ENCODE measurements at places on chromosomes 1 and 21.

DNA sequence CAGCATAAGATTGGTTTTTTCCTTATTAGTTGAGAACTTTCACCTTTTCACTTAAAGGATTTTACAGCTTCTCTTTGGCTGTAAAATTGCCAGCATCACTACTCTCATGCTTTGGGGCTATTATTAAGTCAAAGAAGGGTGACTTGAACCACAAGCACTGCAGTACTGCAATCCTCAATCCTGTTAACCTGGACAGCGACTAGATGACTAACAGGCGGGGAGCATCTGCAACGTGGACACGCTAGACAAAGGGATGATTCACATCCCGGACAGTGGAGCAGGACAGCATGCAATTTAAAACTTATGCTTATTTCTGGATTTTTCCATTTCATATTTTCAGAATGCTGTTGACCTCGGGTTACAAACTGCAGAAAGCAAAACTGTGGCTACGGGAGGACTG lies 8.1 kb downstream of the ARV1 start:
- no peak for DNase-seq

DNA sequence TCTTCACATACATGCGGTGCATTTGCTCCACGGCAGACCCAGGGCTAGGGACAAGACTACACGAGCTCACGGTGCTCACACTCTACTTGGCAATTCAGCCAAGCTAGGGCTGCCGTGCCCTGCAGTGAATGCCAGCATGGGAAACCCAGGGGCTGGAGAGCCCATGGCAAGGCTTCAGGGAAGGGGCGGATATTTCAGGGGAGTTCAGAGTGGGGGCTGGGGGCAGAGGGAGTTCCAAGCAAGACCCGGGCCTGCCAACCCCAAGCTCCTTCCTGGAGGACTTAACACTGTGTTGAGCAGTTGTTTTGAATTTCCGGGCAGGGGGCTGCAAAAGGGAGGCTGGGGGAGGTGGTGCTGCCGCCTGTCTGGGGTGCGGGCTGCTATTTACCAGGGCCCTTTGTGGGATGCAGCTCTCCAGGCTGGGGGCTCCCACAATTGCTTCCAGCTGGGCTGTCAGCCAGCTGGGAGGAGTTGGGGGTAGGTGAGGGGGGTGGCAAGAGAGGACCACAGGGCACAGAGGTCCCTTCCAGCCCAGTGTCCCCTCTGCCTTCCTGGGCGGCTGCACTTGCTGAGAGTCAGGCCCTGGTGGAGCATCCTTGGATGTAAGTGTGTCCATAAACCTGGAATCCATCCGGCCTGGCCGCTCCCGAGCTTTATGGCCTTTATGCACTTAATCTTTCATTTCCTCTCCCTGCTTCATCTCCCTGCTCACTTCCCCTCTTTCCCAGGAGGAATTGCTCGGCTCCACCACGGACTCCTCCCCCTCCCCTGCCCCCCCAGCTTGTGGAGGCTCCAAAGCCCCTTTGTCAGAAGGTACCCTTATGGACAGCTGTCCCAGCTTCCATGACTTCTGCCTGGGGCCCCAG lies 55.8 kb upstream of the SSBP3 start:
- DNase-seq, result no peak

GRCh38 chr1:41333146-41333784 lies 28.0 kb upstream of the FOXO6 start:
- no peak for DNase-seq

DNA sequence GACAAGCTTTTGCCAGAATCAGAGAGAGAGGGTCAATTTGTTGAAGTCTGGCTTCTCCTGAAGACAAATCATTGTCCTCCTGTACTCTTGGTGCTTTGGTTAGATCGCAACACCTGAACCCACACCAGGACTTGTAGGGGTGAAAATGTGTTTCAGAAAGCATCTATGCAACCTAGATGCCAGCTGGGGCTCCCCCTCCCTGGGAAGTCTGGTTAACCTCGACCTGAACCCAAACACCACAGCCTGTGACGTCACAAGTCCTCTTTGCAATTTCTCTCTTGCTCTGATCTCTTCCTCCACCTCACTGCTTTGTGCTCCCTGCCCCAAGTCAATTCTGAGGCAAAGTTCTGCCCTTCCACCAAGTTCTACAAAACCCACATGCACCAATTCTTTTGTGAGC lies 42.8 kb upstream of the USP24 start:
- DNase-seq, result peak; percentile 8

- DNase-seq, result no peak
Observed at GRCh38 chr1:7476861-7477547, 294.1 kb upstream of the VAMP3 start.

DNA sequence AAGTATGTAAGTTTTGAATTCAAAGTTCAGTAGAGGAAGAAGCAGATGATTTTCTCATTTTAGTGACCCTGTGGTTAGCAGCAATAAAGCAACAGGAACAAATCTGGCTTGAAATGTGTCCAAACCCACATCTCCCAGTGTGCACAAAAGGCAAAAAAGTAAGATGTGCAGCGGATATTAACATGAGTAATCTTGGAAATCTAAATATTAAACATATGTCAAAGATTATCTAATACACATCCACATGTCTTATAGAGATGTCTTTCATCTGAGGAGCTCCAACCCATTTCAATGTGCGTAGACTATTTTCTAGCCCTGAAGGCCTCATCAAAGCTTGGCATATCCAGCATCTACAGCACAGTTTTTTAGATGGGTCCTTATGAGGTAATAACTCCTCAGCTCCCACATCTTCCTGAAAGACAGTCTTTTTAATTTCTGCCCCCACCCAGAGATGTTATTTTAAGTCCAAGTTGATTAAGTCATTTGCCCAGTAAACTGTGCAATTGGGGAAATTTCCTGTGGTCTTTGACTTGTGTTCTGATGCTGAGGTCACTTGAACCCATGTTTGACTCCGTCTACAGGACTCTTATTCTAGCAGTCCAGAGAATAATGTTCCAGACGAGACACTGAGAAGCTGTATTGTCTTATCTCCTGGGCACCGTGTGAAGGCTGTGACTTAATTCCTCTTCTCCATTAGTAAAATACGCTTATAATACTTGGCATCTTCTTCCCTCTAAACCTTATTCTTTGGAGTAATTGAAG lies 73.7 kb downstream of the LMO4 start:
- DNase-seq, result no peak

DNA sequence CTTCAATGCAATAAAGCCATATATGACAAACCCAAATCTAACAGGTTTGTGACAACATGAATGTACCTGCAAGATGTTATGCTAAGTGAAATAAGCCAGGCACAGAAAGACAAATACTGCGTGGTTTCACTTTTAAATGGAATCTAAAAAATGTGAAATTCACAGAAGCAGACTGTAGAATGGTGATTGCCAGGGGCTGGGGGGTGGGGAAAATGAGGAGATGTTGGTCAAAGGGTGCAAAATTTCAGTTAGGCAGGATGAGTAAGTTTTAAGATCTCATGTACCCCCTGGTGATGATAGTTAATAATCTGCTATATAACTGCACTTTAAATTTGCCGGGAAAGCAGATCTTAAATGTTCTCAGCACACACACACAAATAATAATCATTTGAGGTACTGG lies 160.5 kb downstream of the PTBP2 start:
- DNase-seq, result no peak

DNA sequence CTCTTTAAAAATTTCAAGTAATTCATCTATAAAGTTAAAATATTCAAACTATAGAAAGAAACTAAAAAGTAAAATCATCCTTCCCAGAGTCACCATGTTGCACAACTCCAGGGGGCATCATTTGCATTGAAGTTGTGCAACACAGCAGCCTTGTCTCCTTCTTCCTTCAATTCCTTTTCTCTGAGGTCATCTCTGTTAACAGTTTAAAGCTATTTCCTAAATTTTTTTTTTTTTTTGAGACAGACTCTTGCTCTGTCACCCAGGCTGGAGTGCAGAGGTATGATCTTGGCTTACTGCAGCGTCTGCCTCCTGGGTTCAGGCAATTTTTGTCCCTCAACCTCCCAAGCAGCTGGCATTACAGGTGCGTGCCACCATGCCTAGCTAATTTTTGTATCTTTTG lies 7.1 kb downstream of the RHBG start:
- no peak for DNase-seq

- no peak for DNase-seq
Observed at GRCh38 chr1:224781800-224782199, 147.7 kb upstream of the DNAH14 start.

GRCh38 chr21:39022863-39023693 lies 160.2 kb downstream of the PSMG1 start:
- no peak for DNase-seq

DNA sequence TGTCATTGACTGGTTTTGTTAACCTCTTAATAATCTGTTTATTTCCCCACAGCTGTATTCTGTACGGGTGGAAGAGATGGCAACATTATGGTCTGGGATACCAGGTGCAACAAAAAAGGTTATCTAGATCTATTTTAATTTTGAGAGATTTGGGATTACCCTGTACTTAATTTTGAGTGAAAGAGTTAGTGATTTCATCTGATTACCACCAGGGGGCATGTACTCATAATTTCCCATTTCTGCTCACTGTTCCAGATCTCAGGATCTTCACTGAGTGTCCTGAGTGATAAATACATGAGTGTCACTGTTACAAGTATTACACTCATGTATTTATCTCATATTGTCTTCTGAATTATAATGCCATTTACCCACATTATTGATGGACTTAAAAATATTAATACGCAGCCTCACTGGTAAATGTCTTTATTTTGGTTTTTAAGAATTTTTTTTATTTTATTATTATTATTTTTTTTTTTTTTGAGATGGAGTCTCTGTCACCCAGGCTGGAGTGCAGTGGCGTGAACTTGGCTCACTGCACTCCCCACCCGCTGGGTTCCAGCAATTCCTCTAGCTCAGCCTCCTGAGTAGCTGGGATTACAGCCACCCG lies 27.4 kb downstream of the DTL start:
- DNase-seq, result no peak

GRCh38 chr1:148354284-148354912 lies 128.7 kb downstream of the PPIAL4G start:
- no peak for DNase-seq

- no peak for DNase-seq
Observed at GRCh38 chr1:113938192-113938591, 9.1 kb downstream of the HIPK1 start.

DNA sequence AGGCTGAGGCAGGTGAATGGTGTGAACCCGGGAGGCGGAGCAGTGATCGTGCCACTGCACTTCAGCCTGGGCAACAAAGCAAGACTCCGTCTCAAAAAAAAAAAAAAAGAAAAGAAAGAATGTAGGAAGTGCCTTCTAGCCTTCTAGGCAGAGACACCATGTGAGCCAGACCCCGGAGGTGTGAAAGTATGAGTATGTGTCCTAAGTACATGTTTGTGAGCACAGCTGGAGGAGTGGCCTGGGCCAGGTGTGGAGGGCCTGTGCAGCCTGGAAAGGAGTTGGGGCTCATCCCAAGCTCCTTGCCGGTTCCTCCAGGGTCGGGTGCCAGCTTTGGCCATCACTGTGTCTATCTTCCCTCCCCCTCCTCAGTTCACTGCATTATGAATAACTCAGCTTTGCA lies 13.0 kb downstream of the SOX13 start:
- no peak for DNase-seq

- no peak for DNase-seq
Observed at GRCh38 chr1:2501041-2501819, 25.1 kb downstream of the PLCH2 start.

DNA sequence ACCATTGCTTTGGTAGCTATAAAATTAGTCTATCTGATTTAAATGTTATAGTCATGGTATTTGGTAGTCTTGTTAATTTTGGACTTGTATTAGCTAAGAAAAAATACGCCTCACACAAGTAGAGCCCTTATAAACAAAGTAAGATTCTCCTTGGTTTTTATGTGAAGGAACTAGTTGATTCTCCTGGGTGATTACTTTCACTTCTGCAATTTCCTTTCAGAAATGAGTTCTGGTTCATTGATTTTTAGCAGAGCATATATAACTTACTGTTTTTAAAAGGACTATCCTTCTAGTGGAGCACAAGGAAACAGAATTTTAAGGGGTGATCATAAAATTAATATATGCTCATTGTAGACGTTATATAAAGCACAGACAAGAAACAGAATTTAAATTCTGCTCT lies 120.1 kb downstream of the BACH1 start:
- DNase-seq, result no peak

- no peak for DNase-seq
Observed at GRCh38 chr1:193448682-193449461, 262.5 kb upstream of the B3GALT2 start.

GRCh38 chr21:46368533-46369285 lies 44.8 kb downstream of the PCNT start:
- DNase-seq, result no peak

GRCh38 chr21:25809013-25809412 lies 74.2 kb downstream of the GABPA start:
- no peak for DNase-seq

GRCh38 chr1:89546934-89547562 lies 22.4 kb downstream of the LRRC8B start:
- no peak for DNase-seq

GRCh38 chr1:63327417-63328054 lies 5.2 kb downstream of the FOXD3 start:
- no peak for DNase-seq

GRCh38 chr1:109371341-109371739 lies 26.4 kb downstream of the SORT1 start:
- no peak for DNase-seq

- DNase-seq, result no peak
Observed at GRCh38 chr1:205592443-205593003, 39.3 kb downstream of the ELK4 start.

- DNase-seq, result no peak
Observed at GRCh38 chr1:172390301-172390682, 30.2 kb upstream of the C1orf105 start.

DNA sequence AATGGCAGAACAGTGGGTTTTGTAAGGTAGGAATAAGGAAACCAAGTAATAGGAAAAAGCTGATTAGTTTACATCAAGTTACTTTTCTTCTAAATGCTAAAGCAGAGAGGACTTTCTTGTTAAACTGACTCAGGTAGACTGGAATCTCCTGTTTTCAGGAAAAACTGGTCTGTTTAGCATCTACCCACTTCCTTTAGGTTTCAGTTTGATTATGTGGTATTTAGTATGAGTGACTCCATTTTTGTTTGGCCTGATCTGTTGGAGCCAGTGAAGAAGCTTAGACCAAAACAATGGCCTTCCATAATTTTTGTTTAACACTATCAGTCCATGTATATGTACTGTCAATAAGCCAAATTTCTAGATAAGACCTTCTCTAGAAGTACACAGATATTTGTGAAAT lies 88.4 kb downstream of the EPB41 start:
- DNase-seq, result no peak

GRCh38 chr1:20723537-20724363 lies 5.9 kb upstream of the KIF17 start:
- DNase-seq, result no peak

GRCh38 chr1:220990427-220991339 lies 111.4 kb downstream of the HLX start:
- DNase-seq, result no peak

GRCh38 chr1:117054068-117054467 lies 6.1 kb upstream of the TTF2 start:
- DNase-seq, result no peak

DNA sequence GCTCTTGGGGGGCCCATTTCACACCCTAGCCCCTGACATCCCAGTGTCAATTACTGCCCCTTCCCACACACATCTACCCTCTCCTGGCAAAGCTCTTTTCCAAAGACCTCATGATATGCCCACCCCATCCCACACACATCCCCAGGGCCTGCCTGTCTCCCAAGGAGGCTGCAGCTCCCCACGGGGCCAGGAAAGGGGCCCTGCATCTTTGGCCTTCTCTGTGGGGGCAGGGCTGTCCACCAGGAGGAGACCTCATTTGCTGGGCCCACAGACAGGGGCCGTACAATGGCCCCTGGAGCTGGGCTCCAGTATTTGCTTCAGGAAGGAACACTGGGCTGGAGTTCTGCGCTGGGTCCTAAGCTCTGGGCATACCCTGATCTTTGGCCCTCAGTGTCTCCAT lies 65.6 kb upstream of the RUNX3 start:
- DNase-seq, result no peak

GRCh38 chr1:86082183-86082582 lies 74.4 kb downstream of the COL24A1 start:
- no peak for DNase-seq
